A549 treated with DMSO at 1 μM for 4 hours (cell line): ENCODE measurements at places on chromosomes 1 and 21. TPM values are rescaled to one million over a fixed set of nuclear protein-coding genes. Genes with fewer than 3 reads are reported as not detected.

CD1B gene
- not detected in 5 replicates for total RNA-seq

TNFSF18 gene
- not detected in 5 replicates for total RNA-seq

ANGPTL3 gene
- total RNA-seq: not detected in 5 replicates

PPIAL4G gene
- not detected in 5 replicates for total RNA-seq

MMEL1 gene
- 0.24 to 0.37 TPM in 2 of 5 replicates, not detected in the others for total RNA-seq

ZBTB8A gene
- 2.9 to 4.6 TPM (median 4.0 TPM) in 5 replicates for total RNA-seq

FCRL2 gene
- not detected in 5 replicates for total RNA-seq

URB1 gene
- 12.0 to 14.3 TPM (median 14.3 TPM) in 5 replicates for total RNA-seq

PGLYRP4 gene
- not detected in 5 replicates for total RNA-seq

KIF21B gene
- 2.1 to 3.7 TPM (median 3.6 TPM) in 5 replicates for total RNA-seq

SERINC2 gene
- 19.5 to 30.6 TPM (median 23.9 TPM) in 5 replicates for total RNA-seq

CATSPERE gene
- total RNA-seq: 0.05 to 0.23 TPM (median 0.09 TPM) in 4 of 5 replicates, not detected in the other

LRRC7 gene
- total RNA-seq: not detected in 5 replicates

MRPL37 gene
- total RNA-seq: 88.4 to 100 TPM (median 96.6 TPM) in 5 replicates

CFHR4 gene
- total RNA-seq: not detected in 5 replicates

SPATA21 gene
- 0.09 to 0.17 TPM (median 0.12 TPM) in 4 of 5 replicates, not detected in the other for total RNA-seq

NR1I3 gene
- total RNA-seq: 0.21 TPM in 1 of 5 replicates, not detected in the others

AGMAT gene
- 5.7 to 8.6 TPM (median 7.8 TPM) in 5 replicates for total RNA-seq

MPL gene
- total RNA-seq: 0.26 TPM in 1 of 5 replicates, not detected in the others

S100A13 gene
- 154 to 169 TPM (median 160 TPM) in 5 replicates for total RNA-seq

MROH7 gene
- total RNA-seq: not detected in 5 replicates

FCER1A gene
- total RNA-seq: not detected in 5 replicates

IARS2 gene
- 95.0 to 115 TPM (median 108 TPM) in 5 replicates for total RNA-seq

SV2A gene
- 0.09 to 0.17 TPM (median 0.10 TPM) in 4 of 5 replicates, not detected in the other for total RNA-seq

PRKCZ gene
- 7.4 to 9.7 TPM (median 7.7 TPM) in 5 replicates for total RNA-seq

FNDC5 gene
- total RNA-seq: 0.38 to 0.75 TPM (median 0.53 TPM) in 5 replicates

C1orf53 gene
- total RNA-seq: 6.2 to 7.7 TPM (median 6.3 TPM) in 5 replicates

ACOT11 gene
- 1.7 to 2.3 TPM (median 2.1 TPM) in 5 replicates for total RNA-seq

ADORA1 gene
- total RNA-seq: 0.62 to 1.5 TPM (median 1.3 TPM) in 5 replicates

CD58 gene
- total RNA-seq: 22.5 to 28.6 TPM (median 23.2 TPM) in 5 replicates

NTMT2 gene
- total RNA-seq: not detected in 5 replicates

PRAMEF1 gene
- not detected in 5 replicates for total RNA-seq

HOOK1 gene
- 0.25 to 0.66 TPM (median 0.31 TPM) in 5 replicates for total RNA-seq

MXRA8 gene
- 0.14 to 0.27 TPM (median 0.23 TPM) in 5 replicates for total RNA-seq

OR2L5 gene
- not detected in 5 replicates for total RNA-seq

KRTAP10-4 gene
- total RNA-seq: not detected in 5 replicates

FCRL6 gene
- not detected in 5 replicates for total RNA-seq

S100A7A gene
- not detected in 5 replicates for total RNA-seq

LIPI gene
- not detected in 5 replicates for total RNA-seq

SRSF10 gene
- 67.6 to 94.9 TPM (median 85.0 TPM) in 5 replicates for total RNA-seq

LYPD8 gene
- 0.11 to 0.32 TPM (median 0.17 TPM) in 3 of 5 replicates, not detected in the others for total RNA-seq

FMO4 gene
- total RNA-seq: 0.15 to 1.2 TPM (median 0.49 TPM) in 5 replicates

SPRR4 gene
- not detected in 5 replicates for total RNA-seq

SMCP gene
- total RNA-seq: not detected in 5 replicates

PKN2 gene
- total RNA-seq: 12.7 to 20.0 TPM (median 17.4 TPM) in 5 replicates

TNFSF4 gene
- total RNA-seq: 0.04 to 0.06 TPM (median 0.05 TPM) in 4 of 5 replicates, not detected in the other

MFSD2A gene
- total RNA-seq: 4.0 to 5.9 TPM (median 4.6 TPM) in 5 replicates

CD101 gene
- total RNA-seq: 0.19 to 0.56 TPM (median 0.38 TPM) in 5 replicates

PRMT6 gene
- not detected in 5 replicates for total RNA-seq

CD1C gene
- not detected in 5 replicates for total RNA-seq

CFHR3 gene
- 0.14 to 0.30 TPM (median 0.22 TPM) in 3 of 5 replicates, not detected in the others for total RNA-seq

PLD5 gene
- total RNA-seq: 1.0 to 1.6 TPM (median 1.4 TPM) in 5 replicates

SPATA17 gene
- total RNA-seq: 2.1 to 3.7 TPM (median 2.6 TPM) in 5 replicates
